ENCODE measurements at places on chromosomes 2 and 18.

- no peak for DNase-seq
These were observed 292.4 kb downstream of the SP3 start for GRCh38 chr2:173672573-173673340.

- DNase-seq = peak; percentile 68
These were observed 61.6 kb downstream of the ST3GAL5 start for GRCh38 chr2:85826990-85827878.

GRCh38 chr2:240503848-240504247 is 53.9 kb downstream of the ANKMY1 start:
- no peak for DNase-seq

GRCh38 chr2:110113961-110114591 is 1.5 kb downstream of the MALL start:
- DNase-seq = no peak

- no peak for DNase-seq
These were observed 52.2 kb downstream of the SMAD7 start for GRCh38 chr18:48898521-48898920.

DNA sequence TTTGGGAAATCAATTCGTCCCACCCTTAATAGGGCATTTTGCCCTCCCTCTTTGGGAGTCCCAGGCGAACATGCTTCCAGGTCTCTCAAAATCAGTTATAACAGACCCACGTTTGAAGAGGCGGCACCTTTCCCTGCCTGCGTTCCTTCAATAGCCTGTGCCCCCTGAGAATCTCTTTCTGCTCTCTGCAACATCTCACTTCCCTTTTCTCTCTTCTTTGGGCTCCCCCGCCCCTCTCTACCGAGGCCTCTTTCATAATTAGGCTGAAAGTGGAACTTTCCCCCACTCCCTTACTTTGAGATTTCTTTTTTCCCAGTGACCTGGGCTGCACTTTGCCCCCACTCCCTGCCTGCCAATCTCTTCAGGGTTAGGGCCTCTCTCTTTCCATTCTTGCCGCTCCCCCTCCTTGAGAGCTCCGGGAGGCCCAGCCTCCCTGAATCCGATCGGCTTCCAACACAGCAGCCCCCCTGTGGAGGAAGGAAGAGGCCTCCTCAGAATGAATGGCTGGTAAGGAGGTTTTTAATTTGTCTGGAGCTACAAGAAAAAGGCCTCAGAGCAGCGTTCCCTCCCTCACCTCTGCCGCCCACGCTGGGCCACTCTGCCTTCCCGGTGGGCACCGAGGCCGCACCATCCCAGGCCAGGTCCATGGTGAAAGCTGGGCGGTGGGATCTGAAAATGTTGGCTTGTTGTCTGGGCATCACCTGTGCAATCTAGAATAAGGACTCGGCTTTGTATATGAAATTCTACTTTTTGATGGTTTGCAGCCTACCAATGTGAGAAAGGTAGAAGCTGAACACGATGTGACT is 162.6 kb upstream of the SIX3 start:
- DNase-seq = no peak

Measured in hepatic stellate cell (primary cell).